ENCODE measurements at places on chromosomes 2 and 18.

- no peak for DNase-seq
These were observed 13.4 kb downstream of the ITGA6 start for GRCh38 chr2:172440795-172441194.

DNA sequence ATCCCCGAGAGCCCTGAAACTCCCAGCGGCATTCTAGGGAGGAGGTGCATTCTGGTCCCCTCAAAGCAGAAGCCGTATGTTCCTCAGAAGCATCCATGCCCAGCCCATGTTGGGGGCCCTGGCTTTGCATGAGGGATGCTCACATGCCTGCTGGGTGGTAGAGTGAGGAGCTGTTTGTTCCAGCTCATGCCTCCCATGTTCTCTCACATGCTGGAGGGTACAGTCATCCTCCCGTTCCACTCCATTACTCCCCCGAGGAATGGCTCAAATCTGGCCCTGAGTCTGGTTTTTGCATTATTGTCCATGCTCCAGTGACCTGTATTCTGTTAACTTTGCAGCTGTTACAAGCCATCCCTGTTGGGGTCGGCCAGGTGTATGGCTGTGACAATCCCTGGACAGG, 24.1 kb downstream of the SLC14A2 start:
- DNase-seq, result no peak

DNA sequence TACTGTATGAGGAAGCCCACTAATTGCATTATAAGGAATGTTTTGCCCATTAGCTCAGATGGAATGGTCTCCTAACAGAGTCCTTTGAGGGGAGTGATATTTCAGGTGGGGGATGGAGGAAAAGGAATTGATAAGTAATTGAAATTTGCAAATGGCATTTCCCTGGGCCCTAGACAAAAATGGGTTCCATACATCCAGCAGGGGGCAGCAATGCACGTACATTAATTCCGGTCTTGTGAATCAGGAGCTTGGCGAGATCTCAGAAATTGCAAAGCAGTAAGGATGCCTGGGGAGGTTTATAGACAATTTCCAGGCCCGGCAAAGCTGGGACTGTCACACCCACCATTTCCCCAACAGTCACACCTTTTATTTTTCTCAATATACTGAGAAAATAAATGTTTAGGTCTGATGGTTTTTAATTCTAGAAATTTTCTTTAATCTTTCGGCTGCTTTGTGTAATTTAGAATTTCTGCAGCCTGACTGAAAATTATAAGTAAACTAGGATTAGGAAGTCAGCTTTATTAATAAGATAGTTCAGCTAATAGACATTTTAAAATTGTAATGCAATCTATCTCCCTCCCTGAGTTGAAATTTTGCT, 122.8 kb downstream of the LYPD1 start:
- peak; percentile 45 for DNase-seq

DNA sequence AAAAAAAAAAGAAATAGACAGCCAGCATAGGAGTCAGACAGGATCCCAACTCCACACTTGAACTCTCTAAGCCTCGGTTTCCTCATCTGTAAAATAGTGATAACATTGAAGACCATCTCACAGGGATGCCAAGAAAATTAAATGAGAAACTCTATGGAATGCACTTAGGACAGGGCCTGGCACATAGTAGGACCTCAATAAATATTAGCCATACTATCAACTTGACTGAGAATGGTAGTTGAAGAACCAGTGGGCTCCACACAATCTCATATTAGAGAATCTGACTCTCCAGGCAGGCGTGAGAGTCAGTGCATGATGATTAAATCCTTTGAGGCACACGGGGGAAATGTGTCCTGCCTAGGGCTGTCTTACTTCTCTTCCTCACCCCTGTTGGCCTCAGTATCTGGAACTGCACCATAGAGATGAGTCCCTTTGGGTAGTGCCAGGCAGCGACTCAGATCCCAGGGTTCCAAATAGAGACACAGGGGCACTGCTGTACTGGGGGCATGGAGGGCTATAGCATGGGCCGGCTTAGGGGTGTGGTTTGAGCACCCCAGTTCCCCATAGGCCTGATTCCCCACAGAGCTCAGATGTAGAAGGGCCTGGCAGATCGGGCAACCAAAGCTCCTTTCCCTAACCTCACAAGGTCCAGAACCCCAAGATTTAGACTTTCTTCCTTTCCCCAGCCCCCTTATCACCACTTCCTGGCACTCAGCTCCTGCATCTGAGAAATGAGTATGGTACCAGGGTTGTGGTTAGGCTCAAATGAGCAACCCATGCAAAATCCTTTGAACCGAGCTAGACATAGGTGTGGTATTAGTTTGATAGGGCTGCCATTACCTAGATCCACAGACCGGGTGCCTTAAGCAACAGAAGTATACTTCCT, 51.3 kb upstream of the CAB39 start:
- DNase-seq, result peak; percentile 56

DNA sequence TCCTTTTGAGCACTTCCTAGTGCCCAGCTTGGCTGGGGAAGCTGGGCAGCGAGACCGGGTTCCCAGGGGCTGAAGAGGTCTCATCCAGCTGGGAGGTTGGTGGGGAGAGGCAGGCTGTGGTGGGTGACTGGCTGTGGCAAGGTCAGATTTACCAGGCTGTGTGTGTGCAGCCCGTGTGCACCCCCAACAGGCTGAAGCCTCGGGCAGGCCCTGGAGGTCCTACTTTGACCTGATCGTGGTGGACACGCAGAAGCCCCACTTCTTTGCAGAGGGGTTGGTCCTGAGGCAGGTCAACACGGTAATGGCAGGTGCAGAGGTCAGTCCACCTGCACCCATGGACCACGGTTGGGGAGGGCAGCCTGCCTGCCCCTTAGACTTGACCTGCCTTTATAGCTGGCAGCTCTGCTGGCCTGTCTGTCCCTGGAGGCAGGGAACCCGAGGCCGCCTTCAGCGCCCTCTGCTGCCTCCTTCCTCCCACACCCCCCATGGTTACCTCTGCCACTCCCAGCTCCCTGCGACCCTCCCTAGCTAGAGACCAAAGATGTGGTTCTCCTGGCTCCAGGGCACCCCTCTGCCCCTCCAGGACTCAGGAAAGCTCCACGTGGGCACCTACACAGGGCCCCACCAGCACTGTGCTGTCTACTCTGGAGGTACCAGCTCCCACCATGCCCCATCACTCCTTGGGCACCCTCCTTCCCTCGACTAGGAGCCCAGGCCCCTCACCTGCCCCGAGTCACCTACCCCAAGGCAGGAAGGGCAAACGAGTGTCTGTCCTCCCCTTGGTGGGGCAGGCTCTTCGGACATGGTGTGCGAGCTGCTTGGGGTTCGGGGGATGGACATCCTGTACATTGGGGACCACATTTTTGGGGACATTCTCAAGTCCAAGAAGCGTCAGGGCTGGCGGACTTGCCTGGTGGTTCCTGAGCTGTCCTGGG, 4.0 kb downstream of the NT5DC4 start:
- DNase-seq, result no peak

- DNase-seq, result no peak
These were observed 369.6 kb downstream of the RIT2 start for GRCh38 chr18:42745931-42746330.

DNA sequence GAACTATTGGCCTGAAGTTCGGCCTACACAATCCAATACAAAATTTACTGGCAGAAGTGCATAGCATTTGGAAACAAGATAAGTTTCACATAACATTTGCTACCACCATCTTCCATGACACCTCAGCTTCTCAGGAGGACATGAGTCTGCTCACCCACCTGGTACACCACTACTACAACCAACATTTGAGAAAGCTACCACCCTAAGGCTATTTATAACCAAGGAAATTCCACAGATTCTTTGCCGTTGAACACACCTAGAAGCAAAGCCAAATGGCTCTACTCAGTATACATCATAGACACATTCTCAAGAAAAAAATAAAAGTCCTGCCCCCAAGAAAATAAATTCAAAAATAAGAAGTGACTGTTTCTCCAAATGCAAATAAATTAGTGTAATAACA, 145.3 kb downstream of the SPAG16 start:
- DNase-seq, result no peak

DNA sequence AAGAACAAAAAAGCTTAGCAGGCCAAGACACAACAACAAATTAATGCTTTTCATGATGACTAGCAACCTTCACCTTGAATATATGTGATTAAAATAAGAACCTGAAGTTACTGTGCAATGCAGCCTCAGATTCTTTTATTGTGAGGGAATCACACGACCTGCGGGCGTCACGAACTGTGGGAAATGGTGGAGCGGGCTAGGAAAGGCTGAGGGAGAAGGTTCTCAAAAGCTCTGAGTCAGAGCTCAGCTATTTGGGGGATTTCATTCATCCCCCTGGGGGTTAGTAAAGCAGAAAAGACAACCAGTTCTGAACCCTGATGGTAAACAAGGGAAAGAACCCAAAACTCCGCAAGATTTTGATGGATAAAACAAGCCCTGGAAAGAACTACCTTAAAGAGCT, 89.3 kb upstream of the NCKAP5 start:
- DNase-seq, result no peak

DNA sequence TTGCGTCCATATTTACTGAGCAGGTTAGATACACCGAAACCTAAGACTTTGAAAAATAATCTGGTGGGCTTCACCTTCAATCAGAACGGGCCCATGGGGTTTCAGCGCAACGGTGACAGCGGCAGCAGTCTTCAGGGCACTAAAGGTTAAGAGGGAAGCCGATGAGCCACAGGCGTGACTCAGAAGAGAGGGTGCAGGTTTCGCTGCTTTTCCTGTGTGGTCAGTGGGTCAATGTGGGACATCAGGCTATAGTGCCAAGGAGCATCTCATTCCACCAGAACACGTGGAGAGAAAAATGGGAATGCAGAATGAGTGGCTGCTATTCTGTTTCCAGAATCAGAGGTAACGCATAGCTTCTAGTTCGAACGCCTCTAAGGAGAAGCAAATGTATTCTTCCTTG, 8.9 kb downstream of the PTGR3 start:
- no peak for DNase-seq

GRCh38 chr18:837922-838321, 25.9 kb upstream of the YES1 start:
- DNase-seq, result no peak

DNA sequence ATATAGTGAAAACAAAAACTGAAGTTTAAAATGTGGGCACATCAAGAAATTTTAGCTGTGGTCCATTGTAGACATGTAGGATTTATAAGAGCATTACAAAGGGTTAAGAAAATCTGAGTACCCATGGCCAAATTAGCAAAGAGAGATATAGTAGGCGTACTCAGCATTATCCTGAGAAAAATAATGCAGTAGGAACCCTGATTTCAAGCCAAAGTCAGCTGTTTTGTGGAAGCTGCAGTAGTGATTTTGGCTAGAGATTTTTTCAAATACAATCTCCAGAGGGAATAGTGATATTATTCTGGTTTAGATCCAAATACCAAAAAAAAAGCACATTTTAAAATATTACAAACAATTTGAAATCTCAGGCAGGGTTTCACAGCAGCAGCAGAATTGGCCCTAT, 450.9 kb downstream of the FBXO15 start:
- DNase-seq, result no peak

DNA sequence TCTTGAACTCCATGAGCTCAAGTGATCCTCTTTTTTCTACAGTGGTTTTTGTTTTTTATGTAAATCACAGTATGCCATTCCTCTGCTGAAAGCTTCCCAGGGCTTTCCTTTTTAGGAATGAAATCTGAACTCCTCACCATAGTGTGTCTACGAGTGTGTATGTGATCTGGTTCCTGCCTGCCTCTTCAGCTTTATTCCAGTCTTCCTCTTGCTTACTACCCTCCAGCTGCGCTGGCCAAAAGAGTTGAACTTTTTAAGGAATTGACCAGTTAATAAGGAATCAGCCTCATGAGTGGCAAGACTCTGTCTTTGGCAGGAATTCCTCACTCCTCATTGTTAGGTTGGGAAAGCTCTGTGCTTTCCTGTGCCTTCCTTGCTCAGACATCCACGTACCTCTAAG, 4.0 kb downstream of the CCT7 start:
- DNase-seq, result no peak

DNA sequence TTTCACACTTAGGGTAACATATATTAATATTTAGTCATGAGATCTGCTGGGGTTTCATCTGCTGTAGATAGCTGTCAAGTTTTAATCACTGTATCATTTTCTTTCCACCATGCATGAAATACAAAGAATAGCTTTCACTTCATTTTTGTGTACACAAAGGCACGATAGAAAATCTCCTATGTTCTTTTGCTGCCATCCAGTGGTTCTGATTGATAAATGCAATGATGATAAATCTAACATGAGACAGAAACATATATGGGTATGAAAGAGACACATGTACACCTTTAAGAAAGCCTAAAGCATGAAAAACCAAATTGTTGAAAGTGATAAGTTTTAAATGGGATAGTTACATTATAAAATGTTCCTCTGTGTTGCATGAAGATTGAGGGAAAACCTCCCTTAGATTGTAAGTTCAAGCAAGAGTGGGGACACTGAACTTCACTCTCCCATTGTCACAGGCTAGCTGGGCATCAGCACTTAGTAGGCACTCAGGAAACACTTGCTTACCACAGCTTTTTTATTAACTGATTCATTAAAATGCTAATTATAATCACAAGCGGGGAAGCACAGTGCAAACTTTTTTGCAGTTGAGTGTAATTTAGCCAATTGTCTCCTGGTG, 31.2 kb downstream of the C1D start:
- no peak for DNase-seq

- DNase-seq, result no peak
These were observed 42.1 kb downstream of the RNF152 start for GRCh38 chr18:61850756-61851155.

- no peak for DNase-seq
These were observed 144.7 kb upstream of the ITGA4 start for GRCh38 chr2:181312515-181312927.

DNA sequence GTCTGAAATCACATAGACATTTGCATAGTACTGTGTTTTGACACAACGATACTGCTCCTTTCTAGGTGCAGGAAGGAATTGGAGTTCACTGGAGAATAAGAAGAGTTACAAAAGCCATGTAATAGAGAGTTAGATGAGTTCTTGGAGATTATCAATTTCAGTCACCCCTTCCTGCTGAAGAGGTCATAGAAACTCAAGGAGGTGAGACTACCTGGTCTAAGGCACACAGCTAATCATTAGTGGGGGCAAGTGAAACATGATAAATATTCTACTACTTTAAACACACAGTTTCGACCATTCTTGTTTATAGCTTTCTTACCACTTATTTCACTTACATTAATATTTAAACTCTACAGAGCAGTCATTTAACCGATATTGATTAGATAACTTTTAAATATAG, 286.9 kb upstream of the NXPH2 start:
- DNase-seq, result no peak
